ENCODE measurements at places on chromosomes 2 and 18.

GRCh38 chr2:86193901-86194567, 1.2 kb downstream of the IMMT start:
- no peak for DNase-seq

DNA sequence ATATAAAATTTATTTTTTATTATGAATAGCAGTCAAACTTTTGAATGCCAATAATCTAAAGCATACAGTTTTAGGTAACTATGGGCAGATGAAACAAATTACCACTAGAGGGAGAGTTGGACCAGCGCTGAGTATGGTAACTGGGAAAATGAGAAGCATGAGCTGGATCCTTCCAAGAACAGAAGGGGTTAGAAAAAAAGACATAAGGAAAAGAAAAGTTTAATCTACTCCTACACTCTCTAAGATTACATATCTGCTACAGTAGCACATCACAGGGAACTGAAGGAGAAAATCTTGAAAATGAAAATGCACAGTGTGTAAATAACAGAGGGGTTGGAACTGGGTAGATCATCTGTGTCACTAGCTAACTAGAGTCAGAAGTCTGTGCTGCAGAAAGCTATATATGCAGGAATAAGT, 15.5 kb downstream of the REG3G start:
- DNase-seq: no peak

GRCh38 chr2:126300348-126300747, 355.6 kb upstream of the GYPC start:
- no peak for DNase-seq

GRCh38 chr2:13260402-13260801, 543.7 kb downstream of the TRIB2 start:
- no peak for DNase-seq

DNA sequence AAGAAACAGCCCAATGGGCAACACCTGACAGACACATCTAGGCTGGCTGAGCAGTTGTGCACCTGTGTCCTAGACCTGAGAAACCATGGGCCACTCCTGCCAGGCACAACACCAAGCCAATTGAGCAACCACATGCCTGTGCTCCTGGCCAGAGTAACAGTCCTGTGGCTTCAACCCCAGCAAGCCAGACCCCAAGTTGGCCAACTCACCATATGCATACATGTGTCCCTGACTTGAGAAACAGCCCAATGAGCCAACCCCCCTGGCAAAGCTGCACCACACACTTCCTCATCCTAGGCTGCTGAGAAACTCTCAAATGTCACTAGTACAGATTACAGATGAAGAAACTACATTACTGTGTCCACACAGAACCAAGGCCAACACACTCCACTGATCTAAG, 36.6 kb downstream of the USP34 start:
- no peak for DNase-seq

DNA sequence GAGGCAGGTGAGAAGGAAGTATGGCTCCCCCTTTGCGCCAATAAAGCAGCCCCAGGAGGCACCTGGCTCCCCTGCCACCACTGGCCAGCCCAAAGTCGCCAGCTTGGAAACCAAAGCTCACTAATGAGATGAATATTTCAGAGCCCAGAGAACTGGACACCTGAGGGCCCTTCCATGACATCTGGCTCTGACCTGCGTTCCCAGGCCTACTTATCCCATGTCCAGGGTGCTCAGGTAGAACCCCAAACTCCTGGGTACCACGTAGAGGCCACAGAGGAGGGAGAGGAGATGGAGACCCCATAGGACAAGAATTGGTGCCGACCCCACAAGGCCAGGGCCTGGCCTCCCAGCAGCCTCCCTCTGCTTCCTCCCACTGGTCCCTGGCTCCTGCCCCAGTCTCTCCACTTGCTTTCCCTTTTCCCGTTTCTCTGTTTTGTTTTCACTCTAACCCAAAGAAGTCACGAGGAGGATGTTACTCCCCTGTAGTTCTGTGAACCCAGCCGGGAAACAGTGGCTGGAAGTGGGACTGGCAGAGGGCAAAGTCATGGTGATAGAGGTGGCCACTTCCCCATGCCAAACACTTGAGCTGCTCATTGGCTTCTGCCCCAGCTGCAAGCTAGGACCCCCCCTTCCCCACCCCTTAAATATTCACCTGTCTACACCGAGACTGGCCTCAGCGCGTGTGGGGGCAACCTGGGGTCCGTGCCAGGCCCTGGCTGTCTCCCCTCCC, 820 bp downstream of the TMBIM1 start:
- no peak for DNase-seq

GRCh38 chr18:77140030-77140429, 7.4 kb upstream of the MBP start:
- DNase-seq: no peak

GRCh38 chr2:14635391-14635871, 2.9 kb downstream of the LRATD1 start:
- no peak for DNase-seq

GRCh38 chr2:136750065-136750464, 15.3 kb upstream of the THSD7B start:
- DNase-seq: no peak

DNA sequence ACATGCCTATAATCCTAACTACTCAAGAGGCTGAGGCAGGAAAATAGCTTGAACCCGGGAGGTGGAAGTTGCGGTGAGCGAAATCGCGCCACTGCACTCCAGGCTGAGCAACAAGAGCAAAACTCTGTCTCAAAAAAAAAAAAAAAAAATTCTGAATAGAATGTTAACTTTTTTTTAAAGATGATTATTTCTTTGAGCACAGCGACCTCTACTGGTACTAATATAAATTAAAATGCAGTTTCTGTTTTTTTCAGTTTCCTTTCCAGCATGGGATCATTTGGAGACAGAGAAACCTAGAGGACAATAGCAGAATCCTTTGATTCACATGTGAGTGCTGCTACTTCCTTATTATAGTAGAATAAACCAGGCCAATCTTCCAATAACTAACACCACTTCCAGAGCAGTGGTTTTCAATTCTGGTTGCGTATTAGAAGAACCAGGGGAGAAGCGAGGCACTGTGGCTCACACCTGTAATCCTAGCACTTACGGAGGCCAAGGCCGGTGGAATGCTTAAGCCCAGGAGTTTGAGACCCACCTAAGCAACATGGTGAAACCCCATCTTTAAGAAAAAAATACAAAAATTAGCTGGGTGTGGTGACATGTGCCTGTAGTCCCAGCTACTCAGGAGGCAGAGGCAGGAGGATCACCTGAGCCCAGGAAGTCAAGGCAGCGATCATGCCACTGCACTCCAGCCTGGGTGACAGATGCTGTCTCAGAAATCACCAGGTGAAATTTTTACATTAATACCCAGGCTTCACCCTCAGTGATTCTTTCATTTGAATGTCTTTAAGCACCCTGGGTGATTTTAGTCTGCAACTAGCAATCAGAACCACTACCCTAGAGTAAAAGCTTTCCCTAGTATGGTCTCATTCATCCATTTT, 10.1 kb downstream of the SRSF7 start:
- no peak for DNase-seq

DNA sequence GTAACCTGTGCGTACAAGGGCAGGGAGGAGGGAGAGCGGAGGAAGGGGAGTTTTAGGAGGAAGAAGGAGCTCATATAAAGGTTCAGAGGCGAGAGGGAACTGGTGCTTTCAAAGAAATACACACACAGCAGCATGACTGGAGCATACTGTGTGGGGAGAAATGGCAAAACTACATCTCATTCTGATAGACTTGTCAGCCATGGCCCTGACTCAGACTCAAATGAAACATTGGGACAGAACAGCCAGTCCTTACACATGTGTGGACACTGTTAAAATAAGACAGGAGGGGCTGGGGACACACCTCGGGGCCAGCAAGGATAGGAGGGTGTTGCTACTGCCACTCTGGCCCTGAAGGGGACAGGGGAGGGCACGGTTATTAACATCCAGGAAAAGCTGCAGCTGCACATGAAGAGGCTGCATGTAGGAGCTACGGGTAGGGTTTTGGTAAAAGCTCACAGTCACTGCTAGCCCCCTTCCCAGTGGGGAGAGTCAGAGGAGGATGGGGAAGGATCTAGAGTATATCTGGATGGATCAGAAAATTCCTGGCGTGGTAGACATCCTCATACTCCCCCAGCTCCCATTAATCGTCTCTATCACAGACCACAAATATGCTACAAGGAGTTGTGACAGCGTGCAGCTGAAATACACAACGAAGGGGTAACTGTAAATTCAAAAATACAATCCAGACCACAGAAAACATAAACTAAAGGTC, 110.5 kb downstream of the GATA6 start:
- no peak for DNase-seq

DNA sequence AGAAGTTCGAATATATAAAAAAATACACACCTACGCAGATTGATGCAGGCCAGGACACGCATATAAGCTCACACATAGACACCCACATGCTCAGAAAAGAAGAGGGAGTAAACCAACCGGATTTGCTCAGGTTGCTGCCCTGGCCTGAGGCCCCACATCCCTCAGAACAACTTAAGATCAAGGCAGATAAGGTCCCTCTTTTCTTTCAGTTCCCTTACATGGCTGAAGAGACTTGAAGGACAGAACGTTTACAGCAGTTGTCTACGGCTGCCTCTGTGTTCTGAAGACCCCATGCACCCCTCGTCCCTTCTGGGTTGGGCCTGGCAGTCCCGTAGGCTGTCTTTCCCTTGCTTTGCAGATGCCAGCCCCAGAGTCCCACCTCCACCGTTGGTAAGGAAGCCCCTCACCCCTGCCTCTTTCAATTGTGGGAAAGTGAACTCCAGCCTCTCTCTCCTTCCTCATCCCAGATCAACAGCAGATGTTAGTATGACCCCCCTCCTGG, 4.3 kb upstream of the NAGK start:
- no peak for DNase-seq

GRCh38 chr18:22559414-22560274, 141.9 kb upstream of the CTAGE1 start:
- no peak for DNase-seq

GRCh38 chr2:195735347-195735746, 78.3 kb downstream of the SLC39A10 start:
- DNase-seq: no peak

DNA sequence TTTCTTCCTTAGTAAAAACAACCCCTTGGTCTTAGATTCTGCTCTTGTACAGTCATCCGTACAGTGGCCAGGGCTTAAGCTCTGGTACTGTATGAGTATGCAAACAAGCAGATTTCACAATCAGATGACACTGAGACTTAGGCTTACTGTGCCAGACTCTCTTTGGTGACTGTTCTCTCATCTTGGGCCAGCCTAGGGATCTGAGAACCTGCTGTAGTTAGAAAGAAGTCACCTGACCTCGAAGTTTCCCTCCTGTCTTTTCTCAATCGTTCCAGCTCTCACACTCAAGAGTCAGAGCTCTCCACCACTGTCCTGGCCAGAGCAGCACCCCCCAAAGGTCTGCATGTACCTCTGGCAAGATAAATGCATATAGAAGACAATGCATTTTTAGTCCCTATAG, 63.2 kb downstream of the ZEB2 start:
- no peak for DNase-seq

- DNase-seq: no peak
These were observed 58.8 kb downstream of the CTIF start for GRCh38 chr18:48597671-48598070.

DNA sequence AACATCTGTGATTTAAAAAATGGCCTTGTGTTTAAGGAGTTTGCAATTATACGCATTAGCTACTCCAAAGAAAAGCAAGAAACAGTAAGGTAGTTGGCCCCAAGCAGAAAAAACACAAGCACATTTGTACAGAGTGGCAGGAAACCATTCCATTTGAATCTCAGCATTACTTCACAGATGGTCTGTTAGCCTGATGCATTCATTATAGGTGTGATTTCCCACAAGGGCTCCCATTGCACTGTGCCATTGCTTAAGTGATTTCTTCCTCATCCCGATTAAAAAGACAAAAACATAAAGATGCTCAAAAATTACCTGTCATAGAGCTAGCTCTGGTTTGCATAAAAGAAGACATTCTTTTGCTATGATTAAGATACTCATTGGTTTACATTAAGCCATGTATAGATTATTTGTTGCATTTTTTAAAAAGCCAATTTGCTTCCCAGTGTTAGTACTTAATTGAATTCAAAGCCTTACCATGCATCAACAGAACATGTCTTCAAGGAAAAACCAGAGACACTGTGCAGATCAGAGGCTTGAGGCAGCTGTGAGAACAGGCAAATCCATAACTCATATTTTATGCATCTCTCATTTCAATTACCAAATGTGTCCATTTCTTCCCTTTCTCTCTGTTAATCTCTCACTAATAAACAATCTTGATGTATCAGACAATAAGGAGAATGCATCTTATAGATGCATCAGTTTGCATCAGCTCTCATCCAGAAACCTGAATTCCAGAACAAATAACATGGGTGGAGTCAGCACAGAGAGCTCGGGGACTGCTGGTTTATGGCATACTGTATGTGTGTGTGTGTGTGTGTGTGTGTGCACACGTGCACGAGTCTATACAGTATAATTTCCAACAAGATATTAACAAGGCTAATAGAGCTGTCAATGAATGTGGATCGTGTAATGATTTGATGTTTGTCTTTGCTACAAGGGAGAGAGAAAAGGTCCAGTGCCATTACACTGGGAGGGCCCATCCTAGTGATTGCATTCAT, 558.6 kb upstream of the HS6ST1 start:
- no peak for DNase-seq

DNA sequence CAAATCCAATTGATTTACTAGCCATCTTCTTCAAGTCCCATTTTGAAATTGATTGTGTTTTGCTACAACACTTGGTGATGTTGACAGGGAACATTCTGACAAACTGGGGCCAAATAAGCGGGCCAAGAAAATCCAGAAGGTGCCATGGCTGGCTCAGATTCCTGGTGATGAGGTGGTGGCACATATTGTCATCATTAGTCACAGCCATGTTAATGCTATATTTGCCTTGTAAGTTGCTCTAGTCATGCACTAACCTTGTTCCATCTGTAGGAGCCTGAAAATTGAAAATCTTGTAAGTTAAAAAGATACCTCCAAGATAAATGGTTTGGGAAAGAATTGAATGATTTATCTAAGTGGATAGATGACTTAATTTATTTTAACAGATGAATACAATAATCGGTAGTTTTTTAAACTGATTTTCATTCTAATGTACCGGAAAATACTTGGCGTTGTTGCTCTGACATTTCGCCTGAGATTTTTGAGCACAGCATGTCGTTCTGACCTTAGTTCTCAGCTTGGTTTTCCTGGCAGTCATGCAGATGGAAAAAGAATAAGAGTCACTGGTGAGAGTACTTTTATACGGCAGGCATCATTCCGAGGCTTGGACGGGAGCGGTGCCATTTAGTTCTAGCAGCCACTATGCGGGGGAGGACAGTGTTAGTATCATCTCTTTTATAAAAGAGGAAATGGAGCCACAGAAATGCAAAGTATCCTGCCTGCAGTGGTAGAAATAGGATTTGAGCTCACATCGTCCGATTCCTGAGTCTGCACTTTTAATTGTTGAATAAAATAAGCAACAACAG, 133.9 kb downstream of the ZNF532 start:
- no peak for DNase-seq

Measured in stimulated activated CD4-positive, alpha-beta T cell treated with anti-CD3 and anti-CD28 coated beads, Interleukin-4, amount 100 ng/mL, for 48 hours (primary cell).